ENCODE measurements at places on chromosomes 3 and 15.

GRCh38 chr3:31714495-31715280, 182.0 kb downstream of the STT3B start:
- no peak for DNase-seq

DNA sequence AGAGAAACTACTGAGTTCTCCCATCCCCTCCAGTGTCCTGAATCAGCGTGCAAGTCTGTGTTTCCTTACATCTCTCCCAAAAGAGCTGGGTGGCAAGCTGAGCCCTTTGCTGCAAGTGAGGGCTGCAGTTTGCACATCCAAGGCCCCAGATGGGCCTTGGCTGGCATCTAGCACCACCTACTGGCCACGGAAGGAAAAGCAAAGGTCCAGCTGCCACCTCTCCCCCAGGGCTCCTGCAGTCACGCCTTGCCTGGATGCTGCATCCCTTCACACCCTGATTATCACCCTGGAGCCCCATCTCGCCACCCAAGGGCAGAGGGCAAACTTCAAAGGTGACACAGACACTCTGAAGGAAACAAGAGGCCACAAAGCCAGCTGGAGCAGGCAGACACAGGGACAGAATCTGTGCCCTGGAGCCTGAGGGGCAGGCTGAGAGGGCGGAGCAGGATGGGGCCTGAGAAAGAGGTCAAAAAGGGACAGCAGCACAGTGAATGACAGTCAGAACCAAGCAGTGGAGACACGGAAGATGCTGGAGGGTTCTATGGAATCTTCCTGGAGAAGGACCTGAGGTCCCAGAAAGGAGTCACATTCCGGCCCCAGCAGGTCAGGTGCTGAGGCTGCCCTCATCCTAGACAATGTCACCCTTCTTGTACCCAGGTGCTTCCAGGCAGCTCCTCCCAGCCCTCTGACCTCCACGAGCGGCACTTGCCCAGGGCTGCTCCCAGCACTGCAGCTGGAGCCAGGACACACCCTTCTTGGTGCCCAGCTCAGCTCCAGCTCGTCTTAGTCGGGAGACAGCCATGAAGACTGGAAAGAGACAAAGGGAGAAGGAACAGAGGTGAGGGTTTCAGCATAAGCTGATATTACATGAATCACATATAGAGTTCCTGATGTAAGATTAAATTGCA, 18.3 kb upstream of the NTRK3 start:
- DNase-seq: no peak

GRCh38 chr15:52912172-52912571, 122.0 kb upstream of the ONECUT1 start:
- no peak for DNase-seq

DNA sequence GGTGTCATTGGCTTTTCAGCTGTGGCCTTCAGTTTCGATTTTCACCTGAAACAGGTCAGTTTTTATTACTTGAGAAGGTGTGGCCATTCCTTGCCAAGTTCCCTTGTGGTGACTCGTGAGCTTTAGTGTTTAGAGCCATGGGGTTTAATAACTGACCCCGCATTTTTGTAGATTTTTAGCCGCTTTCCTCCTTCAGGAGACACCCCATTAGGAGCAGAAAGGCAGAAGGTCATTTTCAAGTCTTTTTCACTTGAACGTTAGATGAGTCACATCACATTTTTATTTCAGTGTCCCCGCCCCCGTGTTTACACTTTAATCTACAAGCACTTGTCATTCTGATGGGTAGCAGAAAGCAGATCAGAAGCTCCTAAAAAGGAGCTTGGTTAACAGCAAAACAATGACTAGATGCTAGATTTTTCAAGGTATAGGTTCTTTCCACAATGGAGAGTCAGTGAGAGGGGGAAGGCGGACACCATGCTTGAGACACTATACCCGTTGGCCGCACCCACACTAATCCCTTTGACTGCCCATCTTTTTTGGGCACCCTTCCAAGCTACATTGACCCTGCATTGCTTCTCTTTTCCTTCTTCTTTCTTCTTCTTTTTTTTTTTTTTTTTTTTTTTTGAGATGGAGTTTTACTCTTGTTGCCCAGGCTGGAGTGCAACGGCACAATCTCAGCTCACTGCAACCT, 132.7 kb downstream of the GHSR start:
- no peak for DNase-seq

GRCh38 chr3:24911076-24911475, 416.4 kb upstream of the THRB start:
- DNase-seq: no peak

DNA sequence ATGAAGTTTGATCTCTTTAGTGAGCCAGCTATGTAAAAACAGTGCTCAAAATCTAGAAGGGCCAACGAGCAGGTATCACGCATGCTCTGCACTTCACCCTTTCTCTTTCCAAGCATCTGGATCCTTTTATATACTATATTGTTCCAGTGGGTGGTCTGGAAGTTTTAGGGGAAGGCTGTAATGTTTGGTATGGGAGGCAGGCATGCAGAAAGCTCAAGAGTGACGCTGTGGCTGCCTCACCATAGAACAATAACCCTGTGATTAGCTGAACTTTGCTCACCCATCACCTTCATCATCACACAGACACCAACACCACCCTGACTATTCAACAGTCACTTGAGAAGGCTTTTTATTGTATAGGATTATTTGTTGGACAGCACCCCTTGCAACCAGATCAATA, 81.6 kb downstream of the FBN1 start:
- DNase-seq: no peak

All from retinal pigment epithelial cell (primary cell).